CD4-positive, alpha-beta T cell treated with Interleukin-6 for 4 hours (primary cell): ENCODE measurements at places on chromosomes 5 and 9.

DNA sequence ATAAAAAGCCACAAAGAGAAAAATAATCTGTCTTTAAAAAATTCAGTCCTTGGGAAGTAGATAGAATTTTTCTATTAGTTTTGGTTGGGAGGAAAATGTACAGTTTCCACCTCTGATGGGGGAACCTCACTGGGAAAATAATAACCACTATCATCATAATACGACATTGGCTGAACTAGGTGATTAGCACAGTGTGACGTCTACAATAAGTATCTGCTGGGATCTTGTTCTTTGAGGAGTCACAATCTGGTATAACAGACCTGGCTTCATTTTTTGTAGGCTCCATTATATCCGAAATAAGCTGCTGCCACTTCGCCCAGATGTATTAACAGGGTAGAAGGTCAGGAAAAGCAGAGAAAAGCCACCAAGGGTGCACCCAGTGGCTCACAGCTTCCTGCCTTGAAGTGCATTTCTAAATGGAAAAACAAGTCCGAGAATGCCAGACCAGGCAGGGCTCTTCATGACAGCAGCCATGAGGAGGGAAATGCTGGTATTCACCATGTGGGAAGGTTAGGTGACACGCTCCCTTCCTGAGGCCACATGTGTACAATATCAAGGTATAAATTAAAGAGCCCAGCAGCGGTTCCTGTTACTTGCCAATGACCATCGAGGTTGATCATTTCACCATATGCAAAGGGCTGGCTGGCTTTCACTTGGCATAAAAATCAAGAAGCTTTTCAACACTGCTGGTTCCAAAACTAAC, 152.8 kb downstream of the PRELID2 start:
- no peak for DNase-seq

DNA sequence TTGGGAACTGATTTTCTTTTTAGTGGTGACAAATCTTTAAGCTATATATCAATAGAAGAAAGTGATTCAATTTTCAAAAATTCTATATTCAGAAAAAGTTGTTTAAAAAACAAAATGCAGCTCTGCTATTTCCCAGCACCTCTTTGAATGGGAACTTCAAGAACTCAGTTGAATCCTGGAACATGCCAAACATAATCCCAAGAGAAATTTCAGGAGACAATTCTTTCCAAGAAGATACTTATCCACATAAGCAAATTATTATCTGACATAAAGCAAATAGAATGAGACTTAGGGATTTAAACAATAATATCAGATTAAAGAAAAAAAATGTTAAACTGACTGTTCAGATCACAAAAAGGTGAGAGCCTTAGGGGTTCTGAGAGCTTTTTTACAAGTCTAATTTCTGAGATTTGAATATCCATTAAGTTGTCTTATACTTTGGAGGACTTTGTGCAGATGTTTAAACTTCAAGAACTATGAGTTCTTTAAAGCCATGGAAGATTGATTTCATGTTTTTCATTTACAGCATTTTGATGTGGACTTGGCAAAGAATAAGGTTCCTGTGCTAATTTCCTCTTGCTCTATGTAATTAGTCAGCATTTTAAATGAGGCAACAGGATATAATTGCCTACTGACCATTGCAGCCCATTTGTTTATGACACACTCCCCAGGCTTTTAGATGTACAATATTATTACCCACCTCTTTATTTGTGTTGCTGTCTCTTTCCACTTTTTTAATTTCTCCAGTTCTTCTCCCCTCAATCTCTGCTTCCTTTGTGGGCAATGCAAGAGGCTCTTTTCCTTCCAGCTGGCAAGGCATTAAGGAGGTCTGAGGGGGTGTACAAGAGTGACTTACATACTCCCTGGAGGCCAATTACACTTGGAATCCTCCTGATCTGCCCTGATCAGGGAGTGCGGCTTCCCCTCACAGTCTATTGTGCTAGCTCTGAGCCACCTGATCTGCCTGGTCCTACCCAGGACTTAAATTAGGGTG, 419.1 kb downstream of the NR2F1-AS1 start:
- no peak for DNase-seq

- no peak for DNase-seq
Observed at GRCh38 chr5:6636293-6636692, 3.1 kb downstream of the SRD5A1 start.

DNA sequence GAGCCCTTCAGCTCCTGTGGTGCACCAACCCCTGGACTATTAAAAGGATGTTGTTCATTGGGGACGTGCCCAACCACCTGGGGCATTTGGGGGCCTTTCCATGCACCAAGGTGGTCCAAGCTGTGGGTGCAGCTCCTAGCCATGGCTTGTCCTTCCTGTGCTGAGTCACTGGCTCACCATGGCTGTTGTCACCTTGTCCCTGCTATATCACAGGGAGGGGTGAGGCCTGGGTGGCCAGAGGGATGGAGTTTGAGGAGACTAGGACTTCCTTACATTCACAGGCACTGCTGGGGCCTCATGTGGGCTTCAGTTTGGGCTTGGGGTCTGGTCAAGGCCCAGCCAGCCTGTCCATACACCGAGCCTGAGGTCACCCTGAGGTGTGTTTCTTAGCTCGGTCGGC, 45.5 kb downstream of the PHF2 start:
- DNase-seq, result no peak

DNA sequence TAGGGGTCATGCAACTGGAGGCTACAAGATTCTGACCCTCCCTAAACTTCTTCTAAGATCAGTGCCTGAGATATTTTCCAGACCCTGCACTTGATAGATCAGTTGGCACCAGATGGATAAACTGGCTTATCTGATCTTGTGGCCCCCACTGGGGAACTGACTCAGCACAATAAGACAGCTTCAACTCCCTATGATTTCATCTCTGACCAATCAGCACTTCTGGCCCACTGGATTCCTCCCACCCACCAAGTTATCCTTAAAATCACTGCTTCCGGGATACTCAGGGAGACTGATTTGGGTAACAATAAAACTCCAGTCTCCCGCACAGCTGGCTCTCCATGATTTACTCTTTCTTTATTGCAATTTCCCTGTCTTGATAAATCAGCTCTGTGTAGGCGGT, 2180.4 kb upstream of the WWC1 start:
- DNase-seq, result no peak
